ENCODE measurements at places on chromosomes 16 and 17. TPM values are rescaled to one million over a fixed set of nuclear protein-coding genes. Genes with fewer than 3 reads are reported as not detected.

KRTAP3-2 gene
- polyA plus RNA-seq: not detected

DNA sequence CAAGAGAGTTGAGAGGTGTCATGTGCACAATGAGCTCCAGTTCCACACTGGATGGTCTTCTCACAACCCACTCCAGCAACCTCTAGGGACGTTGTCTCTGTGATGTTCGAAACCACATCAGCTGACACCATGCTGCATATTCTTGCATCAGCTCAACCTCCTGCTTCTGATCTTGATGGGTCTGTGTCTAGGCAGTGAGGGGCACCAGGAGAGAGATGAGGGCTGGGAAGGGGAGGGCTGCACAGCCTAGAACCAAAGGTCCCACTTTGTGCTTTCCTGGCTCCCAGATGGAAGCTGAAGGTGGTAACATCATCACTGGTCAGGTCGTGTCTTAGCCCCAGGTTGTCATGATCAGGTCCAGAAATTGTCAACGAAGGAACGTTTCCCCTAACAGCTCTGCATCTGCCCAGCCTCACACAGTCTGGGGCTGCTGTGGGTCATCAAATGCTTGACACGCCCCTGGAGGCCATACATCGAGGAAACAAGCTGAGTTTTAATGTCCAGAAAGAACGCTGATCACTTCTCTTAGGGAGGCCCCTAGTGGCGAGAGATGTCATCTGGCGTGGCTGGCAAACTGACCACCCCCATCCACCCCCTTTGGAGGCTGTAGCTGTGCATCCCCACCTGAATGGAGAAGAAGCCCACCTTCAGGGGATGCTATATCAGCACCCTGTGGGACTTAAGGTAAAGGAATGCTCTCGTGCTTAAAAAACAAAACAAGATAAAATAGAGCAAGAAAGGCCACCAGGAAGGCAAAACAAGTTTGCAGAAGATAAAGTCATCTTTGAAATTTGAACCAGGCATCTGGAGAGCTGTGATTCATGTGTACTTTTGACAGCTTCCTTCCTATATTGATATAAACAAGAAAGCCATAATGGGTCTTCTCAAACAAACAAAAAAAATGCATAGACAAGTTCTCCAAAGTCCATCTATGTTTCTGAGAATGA is 58.3 kb downstream of the WIPI1 start:
- peak; percentile 69 for DNase-seq

DNA sequence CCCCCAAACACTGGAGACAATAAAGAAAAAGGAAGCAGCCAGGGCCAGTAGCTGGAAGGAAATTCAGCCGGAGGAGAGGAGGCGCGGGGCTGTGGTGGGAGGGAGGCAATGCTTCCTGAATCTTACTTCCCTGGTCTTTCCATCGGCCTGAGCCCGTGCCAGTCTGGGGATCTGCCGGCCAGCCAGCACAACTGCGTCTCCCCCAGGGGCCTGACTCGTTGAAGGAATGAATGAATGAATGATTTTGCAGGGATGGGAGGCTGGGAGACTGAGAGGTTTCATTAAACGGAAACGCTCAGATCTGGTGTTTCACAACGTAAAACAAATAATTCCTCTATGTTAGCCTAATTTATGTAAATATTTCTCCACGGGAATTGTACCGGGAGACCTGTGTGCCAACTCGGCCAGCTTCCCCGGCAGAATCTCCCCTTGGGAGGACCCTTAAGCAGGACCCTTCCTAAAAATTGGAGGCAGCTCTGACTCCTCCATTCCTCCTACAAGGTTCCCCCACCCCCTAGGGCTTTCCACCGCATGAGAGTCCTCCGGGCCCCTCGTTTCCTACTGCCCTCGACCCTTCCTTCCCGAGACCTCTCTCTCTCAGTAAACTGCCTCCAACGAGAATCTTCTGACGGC is 1.3 kb upstream of the BAIAP2 start:
- no peak for DNase-seq

OTOP2 gene
- polyA plus RNA-seq: not detected

MAF gene
- 53.7 TPM for polyA plus RNA-seq

RDM1 gene
- 3.1 TPM for polyA plus RNA-seq

GRCh38 chr17:8916466-8916865 is 49.0 kb upstream of the PIK3R6 start:
- no peak for DNase-seq

DNA sequence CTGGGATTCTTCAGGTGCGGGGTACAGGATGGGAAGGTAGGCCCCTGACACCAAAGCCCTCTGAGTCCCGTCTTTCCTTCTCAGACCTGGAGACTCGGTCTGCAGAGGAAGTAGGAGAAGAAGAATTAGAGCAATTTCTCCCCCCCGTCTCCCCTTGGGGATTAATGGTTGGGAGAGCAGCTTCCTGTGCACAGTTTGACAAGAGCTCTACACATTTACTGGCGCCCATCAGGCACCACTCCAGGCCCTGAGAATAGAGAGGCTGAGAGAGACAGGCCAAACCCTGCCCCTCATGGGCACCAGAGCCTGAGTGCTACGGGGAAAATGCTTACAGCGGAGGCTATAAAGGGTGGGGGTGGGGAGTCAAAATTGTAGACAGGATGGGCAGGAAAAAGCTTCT is 3.5 kb upstream of the C16orf74 start:
- no peak for DNase-seq

GRCh38 chr17:68033636-68034451 is 1.7 kb upstream of the KPNA2 start:
- DNase-seq: peak; percentile 72

DNA sequence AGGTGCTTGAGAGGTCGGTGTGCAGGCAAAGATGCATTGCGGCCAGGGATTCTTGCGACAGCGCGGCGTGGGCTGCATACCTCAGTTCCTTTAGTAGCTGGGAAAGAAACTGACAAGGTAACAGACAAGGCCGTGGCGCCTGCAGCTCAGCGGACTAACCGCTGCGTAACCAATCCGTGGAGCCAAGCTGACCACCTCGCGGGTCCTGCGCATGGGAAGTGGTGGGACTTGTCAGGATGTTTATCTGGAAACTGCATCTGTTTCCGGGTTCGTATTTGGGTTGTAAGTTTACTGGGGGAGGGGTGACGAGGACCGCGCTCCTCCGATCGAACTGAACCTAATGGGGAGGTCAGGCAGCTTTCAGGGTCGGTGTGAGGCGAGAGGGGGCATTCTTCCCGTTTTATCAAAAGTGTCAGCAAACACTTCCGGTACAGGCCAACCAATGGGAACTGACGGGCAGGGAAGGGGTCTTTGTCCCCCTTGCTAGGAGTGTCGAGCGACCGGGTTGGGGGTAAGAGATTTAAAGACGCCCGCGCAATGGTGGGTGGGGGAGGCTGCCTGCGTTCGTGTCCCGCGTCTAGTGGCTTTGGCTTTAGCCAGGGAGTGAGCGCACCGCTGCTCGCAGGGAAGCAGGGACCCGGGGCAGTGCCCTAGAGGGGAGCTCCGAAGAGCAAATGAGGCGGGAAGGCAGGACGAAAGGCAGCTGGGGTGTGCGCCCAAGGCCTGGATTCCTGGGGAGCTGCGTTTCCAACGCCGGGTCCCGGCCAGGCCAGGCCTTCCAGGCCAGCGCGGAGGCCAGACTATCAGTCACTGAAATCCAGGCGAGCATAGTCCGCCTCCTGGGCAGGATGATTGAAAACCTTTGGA is 7.0 kb downstream of the IRX6 start:
- DNase-seq: no peak

CYGB gene
- 11.0 TPM for polyA plus RNA-seq

DNA sequence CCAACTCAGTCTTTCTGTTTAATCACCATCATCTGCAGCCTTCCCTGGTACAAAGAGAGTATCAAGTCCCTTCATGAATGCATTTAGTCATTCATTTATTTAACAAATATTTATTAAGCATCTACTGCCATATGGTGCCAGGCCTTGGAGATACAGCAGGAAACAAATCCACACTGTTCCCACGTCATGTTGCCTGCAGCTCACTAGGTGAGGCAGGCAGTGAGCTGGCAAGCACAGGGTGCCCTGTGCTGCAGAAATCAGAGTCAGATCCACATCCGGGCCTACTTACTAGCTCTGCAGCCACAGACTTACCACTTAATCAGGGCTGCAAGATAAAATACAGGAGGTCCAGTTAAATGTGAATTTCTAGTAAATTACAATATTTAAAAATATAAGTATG is 38.5 kb upstream of the CES5A start:
- no peak for DNase-seq

DNA sequence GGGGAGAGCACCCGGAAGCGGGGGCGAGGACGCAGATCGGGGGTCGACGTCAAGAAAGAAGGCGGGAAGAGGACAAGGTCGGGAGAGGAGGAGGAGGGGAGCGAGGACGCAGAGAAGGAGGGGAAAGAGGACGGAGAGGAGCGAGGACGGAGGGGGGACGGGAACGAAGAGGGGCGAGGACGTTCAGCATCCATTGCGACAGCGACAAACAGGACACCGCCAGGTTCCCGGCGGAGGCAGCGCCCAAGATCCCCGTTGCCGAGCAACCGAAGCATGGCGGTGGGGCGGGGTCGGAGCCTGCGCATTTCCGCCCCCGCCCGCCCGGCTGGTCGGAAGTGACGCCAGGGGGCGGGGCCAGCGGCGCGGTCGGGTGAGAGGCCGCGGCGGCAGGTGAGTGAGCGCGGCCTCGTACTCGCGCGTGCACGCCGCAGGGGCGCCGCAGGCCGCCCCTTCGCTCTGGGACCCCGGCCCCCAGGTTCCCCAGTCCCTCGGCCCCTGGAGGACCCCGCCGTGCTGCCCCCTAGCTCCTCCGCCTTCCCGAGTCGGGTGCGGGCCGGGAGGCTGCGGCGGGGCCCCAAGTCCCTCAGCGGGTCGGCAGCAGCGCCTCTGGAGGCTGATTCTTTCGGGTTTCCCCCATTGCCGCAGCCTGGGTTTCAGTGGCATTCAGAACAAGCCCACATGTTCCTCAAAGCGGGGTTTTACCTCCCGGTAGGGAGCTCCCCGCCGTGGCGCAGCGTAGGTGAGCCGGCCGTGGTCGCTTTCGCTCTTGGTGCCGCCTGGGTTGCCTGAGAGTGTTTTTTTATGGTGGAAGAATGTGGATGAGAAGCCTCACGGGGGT is at the start of gene FAM234A:
TSS of gene FAM234A (plus strand) at position 354 of the 838 bp plus-strand sequence. CDS start 19,593 bp downstream, outside the sequence.
- DNase-seq: peak; percentile 93

DNA sequence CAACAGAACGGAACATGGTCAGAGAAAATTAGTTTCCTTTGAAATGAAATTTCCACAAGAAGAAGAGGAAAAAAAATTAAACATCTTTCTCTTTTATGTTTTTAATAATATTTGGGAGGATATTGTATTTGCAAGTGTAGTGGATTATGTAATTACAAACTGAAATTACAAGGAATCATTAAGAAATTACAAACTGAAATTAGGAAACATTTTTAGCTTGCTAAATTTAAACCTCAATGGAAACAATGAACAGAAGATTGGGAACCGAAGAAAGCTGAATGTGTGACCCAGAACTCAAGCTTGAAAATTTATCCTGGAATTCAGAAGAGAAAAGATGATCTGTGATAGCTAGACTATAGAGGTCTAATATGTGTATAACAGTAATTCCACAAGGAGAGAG is 4.4 kb upstream of the PIK3R5 start:
- no peak for DNase-seq

LGALS3BP gene
- polyA plus RNA-seq: 115 TPM

- no peak for DNase-seq
Observed at GRCh38 chr16:58492066-58492465, 7.9 kb upstream of the NDRG4 start.

- no peak for DNase-seq
Observed at GRCh38 chr16:3092501-3092941, 6.6 kb downstream of the ZSCAN10 start.

DNA sequence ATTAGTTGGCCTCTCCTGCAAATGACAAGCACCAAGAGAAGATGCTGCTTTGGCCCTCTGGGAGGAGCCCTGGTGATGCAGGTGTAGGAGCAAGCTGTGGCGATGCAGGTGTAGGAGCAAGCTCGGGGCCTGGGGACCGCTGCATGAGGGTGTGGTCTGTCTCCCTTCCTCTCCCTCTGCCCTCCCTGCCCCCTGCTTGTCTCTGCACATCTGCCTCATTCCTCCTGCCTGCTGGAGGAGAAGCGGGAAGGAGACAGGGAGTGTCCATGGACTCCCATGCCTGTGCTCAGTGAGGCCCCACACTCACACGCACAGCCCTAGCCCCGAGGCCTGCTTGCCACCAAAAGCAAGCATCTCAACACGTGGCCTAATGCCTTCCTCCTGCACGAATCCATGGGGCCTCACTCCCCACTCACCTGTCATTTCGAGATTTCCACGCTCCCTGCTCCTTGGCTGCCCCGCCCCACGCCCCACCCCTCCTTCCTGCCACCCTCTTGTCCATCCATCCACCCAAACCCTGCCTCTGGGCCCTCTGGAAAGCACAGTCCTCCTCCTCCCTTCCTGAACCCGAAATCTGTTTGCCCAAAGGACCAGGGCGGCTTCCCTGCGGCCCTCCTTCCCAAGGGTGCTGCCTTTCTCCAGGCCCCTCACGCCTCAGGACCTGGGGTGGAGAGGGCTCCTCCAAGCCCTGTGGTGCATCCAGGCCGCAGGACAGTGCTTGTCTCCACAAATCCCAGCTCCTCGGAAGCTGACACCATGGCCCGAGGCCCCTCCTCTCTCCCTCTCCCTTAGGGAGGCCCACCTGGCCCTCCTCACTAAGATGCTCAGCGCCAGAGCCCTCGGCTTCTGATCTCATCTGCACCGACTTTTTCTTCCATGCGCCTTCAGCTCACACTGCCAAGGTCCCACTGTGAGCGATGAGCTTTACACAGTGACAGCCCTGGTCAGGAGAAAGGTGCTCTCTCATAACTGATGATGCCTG is 11.8 kb upstream of the ALDH3A1 start:
- DNase-seq: no peak

LDAF1 gene
- 25.6 TPM for polyA plus RNA-seq

DNA sequence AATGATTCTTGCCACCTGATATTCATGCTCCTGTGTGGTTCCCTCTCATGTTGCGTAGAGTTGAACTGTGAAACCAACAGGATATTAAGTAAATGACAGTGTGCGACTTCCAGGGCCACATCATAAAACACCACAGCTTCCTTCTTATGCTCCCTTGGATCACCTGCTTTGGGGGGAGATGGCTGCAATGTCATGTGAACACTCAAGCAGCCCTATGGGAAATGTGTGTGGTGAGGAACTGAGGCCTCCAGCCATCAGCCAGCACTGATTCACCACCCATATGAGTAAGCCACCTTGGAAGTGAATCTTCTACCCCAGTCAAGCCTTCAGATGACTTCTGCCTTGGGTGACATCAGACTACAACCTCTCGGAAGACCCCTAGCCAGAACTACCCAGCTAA is 427.5 kb downstream of the UTP18 start:
- no peak for DNase-seq

- peak; percentile 46 for DNase-seq
Observed at GRCh38 chr16:85750146-85750826, 610 bp downstream of the C16orf74 start.
